CD4-positive, alpha-beta T cell treated with Interleukin-21 for 1 hour (primary cell): ENCODE measurements at places on chromosomes 16 and 17.

DNA sequence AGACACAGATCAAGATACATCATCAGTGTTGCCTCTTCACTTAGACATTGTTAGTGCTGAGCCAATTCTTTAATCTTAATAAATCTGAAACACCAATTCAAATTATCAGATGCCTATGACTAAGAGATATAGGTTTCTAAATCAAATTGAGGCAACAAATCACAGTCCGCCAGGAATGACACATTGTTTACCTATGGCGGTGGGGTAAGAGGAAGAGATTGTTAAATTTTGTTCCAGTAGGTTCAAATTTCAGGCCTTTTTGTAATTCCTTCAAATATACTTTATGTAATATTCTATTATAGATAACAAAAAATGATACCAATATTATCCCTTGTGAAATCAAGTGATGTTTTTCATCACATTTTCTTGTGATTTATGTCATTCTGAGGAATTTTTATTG lies 145.9 kb downstream of the CDH8 start:
- no peak for DNase-seq

DNA sequence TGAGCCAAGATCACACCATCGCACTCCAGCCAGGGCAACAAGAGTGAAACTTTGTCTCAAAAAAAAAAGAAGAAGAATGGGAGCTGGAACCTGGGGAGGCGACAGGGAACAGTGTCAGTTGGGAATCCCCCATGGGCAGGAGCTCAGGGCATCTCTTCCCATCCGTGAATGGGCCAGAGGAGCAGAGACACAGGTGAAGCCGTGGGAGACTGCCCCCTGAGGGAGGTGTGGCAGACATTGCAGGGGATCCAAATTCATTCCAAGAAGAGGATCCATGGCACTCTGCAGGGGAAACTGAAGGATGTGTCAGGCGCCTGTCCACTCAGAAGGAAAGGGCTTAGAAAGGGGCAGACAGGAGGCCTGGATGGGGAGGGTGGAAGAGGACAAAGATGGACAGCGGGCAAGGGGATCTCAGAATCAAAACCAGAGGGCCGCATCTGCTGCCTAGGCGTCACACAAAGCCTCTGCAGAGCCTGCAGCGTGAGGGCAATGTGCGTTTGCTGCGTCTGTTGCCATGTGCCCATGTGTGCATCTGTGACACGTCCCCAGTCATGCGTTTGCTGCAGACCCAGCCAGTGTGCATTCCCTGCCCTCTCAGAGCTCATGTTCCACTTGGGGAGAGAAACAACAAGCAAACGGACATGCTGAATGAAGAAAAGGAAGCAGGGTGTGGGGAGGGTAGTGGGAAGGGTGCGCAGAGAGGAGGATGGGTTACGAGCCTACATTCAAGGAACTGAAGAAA lies 30.6 kb upstream of the TNRC6C start:
- DNase-seq: no peak

GRCh38 chr17:6853764-6854442 lies 22.4 kb upstream of the TEKT1 start:
- no peak for DNase-seq

DNA sequence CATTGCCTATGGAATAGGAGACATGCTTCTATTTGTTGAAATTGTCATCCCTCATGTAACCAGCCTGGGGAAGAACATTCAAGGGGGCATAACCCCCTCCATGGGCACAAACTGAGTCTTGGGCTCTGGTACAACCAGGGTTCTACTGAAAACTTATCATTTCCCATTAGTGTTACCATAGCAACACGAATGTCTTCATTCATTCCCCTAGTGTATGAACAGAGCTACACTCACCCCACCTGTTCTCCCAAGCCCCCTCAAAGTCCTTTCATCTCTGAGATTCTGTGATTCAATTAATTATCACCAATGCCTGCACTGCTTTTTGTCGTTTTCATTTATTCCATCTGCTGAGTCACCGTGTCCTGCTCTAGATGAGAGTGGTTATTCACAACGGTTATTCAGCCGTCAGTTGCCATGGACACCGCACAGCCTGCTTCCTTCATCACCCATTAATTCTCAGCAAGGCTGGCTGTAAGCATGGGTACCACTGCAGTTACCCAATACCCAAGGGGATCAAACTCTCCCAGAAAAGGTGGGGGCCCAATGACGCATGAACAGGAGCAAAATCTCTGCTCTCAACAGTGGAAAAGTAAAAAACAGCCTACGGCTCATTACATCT lies 1.6 kb upstream of the GAST start:
- DNase-seq: no peak

DNA sequence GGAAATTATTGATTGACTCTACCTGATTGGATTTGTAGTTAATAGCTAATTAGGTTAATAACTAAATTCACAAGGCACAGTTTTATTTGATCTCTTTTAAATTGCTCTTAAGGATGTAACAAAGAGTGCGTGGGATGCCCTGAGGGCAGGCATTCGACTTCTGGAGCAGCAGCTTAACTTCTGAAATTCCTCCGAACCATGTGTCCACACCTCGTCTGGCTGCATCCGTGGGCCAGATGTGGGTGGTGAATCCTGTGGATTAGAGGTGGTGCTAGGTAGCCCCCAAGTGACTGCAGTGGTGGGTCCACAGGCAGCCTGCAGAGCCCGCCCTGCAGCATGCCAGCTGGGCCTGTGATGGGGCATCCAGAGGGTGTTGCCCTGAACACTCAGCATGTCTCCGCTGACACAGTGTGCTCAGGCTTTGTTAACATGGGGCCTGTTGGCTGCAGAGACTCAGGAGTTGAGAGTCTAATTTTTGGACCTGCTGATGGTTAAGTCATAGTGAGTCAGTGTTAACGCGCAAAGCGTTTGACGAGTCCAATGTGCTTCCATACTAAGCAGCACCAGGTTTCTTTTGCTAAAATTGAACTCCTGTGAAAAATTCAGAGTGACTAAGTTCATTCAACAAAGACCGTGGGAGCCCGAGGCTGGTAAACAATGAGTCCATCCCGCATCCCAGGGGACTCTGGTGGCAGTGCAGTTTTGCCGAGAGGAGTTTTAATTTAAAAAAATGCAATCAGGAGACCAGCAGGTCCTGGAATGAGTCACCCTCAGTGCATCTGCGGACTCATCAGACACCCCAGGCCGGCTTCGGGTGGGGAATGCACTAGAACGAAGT lies 3.8 kb upstream of the NPB start:
- no peak for DNase-seq

DNA sequence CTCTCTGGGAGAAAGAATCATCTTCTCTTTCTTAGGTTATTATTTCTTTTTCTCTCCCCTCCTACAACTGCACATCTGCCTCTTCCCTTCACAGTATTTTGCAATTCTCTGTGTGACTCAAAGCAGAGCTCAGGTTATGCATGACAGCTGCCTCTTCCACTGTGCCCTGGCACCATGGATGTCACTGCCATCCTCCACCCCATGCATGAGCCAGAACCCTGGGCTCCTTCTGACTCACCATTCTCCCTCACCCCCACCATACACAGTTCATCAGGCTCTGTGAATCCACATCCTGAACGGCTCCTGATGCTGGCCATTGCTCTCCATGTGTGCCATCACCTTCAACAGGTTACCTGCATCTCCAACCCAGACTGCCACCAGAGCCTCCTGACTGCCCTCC lies 23.9 kb downstream of the CA10 start:
- DNase-seq: no peak
